ENCODE measurements at places on chromosomes 5 and 9.

- H3K36me3 ChIP-seq = peaks cover 1% of the 10 kb centered on the region
- H3K27ac ChIP-seq = no peak overlapping the region
- H3K27me3 ChIP-seq = no peaks in the 10 kb centered on the region
- H3K4me3 ChIP-seq = no peak overlapping the region
- H3K4me1 ChIP-seq = no peaks in the 10 kb centered on the region
Measured at GRCh38 chr9:130138171-130138653, 34.0 kb upstream of the NCS1 start.

- no peaks in the 10 kb centered on the region for H3K27me3 ChIP-seq
- no peaks in the 10 kb centered on the region for H3K4me1 ChIP-seq
- H3K36me3 ChIP-seq = no peaks in the 10 kb centered on the region
- no peak for DNase-seq
Measured at GRCh38 chr9:30121611-30122010, 2262.8 kb upstream of the ACO1 start.

GRCh38 chr9:91150998-91151717 is 210.6 kb downstream of the AUH start:
- no peak for DNase-seq
- no peak overlapping the region for H3K27ac ChIP-seq
- peaks cover 11% of the 10 kb centered on the region for H3K4me1 ChIP-seq
- H3K36me3 ChIP-seq = no peaks in the 10 kb centered on the region
- H3K27me3 ChIP-seq = no peaks in the 10 kb centered on the region
- no peak overlapping the region for H3K4me3 ChIP-seq

DNA sequence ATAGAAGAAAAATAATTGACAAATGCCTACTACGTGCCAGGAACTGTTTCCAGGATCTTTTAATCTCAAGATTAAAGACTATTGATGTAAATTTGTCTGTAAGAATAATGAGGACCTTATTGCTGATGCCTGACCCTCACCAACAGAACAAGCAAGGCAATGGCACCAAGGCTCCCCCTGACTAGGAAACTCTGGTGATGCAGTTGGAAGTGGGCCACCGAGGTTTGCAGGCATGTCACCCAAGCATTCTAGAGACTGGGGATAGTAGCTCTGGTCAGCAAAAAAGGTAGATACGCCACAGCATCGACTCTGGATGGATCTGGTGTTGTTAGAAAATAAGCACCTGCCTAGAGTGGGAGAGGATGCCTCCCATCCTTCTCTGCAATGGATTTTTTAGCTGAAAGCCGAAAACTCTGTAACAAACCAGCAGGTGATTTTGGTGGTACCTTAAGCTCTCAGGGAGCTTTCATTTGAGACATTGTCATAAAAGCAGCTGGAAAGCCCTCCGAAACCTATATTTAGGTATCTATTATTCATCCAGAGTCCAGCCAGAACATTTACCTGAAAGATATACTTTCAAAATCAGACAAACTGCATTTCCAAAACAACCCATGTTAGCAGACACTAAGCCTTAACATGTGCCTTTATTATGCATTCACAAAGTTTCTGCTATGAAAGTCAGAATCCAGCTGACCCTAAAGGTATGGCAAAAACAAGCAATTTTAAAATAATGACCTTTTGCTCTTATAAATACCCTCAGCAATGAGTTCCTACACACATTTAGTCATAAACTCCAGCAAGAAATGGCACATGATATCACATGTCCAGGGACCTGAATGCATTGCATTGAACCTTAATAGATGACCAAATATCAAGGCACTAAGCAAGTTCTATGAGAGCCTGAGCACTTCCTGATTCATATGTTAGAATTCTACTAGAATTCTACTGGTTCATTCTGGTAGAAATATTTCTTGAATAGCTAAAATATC is 308.4 kb downstream of the PDE4D start:
- no peak overlapping the region for H3K27ac ChIP-seq
- H3K4me1 ChIP-seq = 0 out of 2 replicates have a peak, but pooled peaks cover under 1% of the 10 kb centered on the region
- DNase-seq = no peak
- H3K36me3 ChIP-seq = no peaks in the 10 kb centered on the region

DNA sequence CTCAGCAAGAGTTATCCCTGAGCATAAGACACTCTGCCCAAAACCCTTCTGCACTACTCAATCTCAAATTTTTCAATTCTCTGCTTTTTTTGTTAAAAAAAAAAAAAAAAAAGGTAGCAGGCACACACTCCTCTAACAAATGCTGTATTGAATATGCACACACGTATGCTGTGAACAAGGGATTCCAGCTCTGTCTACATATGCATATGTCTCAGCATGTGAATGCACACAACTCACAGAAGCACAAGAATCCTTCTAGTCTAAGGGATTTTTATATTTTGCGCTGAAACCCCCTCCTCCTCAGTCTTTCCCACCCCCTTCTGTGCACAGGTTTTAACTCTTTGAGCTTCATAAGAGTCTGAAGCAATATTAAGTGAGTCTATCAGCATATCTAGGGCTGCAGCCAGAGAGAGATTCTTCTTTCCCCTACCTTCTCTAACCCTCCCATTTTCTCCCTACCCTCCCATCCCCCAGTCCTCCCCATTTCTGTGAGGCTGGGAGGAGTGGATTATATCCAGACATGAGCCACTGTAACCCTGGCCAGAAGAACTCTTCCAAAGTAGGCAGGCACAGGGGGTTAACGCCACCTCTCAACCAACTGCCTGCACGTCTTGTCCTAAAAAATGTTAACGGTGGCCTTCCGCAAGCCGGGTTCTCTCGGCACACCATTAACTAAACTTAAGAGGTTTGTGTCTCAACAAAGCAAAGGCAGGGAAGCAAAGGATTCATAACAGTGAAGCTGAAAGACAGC is 1.0 kb downstream of the GABRB2 start:
- H3K36me3 ChIP-seq = no peaks in the 10 kb centered on the region
- no peaks in the 10 kb centered on the region for H3K4me1 ChIP-seq
- no peak overlapping the region for H3K4me3 ChIP-seq
- no peak overlapping the region for H3K27ac ChIP-seq

Data from HepG2 (cell line).